CD8-positive, alpha-beta memory T cell (primary cell): ENCODE measurements at places on chromosomes 4 and X. TPM values are rescaled to one million over a fixed set of nuclear protein-coding genes. Genes with fewer than 3 reads are reported as not detected.

Gene RGN
- not detected for total RNA-seq

Gene POLR2B
- total RNA-seq: 129 TPM

Gene PPP4R3C
- total RNA-seq: not detected

Gene SGMS2
- 0.35 TPM for total RNA-seq

Gene CDS1
- total RNA-seq: 0.44 TPM
